ENCODE measurements at places on chromosomes 3 and 15.

GRCh38 chr15:74794248-74794969 lies 12.5 kb downstream of the CSK start:
- DNase-seq = no peak

GRCh38 chr3:78749056-78749455 lies 1018.7 kb downstream of the ROBO1 start:
- DNase-seq = no peak

GRCh38 chr3:113927556-113927955 lies 20.3 kb upstream of the ZDHHC23 start:
- no peak for DNase-seq

- no peak for DNase-seq
These were observed 141.4 kb downstream of the VPS8 start for GRCh38 chr3:184953401-184953800.

- no peak for DNase-seq
These were observed 224.7 kb downstream of the CACNA2D3 start for GRCh38 chr3:54347060-54347459.

DNA sequence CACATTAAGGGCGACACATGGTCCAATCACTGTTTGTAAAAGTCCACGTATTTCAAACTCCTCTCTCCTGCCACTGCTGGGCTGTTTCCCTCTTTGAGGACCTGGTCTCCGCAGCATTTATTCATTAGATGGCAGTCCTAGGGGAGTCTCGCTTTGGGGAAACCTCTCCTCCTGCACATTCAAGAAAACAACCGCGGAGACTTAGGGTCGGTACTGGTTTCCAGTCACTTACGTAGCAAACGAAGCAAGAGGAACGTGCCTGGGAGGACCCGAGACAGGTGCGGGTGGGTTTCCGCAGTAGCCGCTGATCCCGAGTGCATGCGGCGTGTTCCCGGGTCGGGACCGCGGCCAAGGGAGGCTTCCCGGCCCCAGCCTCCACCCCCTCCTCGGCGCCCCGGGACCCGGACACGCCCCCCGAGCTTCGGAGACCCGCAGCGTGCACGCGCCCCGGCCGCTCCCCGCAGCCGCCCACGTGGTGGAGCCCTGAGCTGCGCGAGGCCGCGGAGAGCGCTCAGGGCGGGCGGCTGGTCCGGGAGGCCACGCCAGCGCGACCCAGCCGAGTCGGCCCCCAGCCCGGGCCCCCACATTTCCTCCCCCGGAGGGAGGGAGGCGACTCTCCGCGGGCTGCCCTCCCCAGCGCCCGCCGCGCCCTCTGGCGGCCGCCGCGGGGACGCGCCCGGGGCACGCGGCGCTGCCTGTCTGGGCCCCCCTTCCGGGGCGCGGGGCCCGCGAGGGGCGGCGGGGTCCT lies 1.1 kb upstream of the IGF1R start:
- DNase-seq = peak; percentile 90

DNA sequence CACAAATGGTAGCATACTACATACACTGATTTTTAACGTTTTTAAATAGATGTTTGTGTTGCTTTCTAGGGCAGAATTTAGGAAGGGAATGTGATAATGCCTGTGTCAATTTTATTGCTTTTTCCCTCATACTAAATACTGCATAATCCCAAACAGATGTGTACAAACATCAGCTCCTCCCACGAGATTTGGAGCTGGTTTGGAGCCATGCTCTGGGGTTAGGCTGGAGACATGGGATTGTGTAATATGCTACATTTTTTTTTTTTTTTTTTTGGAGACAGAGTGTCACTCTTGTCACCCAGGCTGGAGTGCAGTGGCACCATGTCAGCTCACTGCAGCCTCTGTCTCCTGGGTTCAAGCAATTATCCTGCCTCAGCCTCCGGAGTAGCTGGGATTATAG lies 80.1 kb downstream of the EBLN2 start:
- no peak for DNase-seq

DNA sequence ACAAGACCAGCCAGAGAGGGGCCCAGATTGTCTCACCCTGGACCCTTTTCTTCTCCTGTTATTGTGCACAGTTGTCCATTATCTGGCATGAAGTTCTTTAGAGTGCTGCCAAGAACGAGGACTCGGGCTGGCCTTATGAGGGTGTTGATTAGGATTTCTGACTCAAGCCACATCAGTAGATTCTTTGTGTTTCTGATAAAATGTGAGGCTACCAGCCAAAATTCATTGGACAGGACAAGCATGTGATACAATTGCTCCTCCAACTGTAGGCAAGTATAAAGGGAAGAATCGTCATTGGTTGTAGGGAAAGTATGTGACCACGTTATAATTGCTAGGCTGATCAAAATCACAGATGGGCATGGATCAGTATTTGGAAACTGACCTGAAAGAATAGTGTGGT lies 99.2 kb upstream of the TMC3 start:
- DNase-seq = no peak

GRCh38 chr15:74545776-74546656 lies 5.0 kb downstream of the ARID3B start:
- peak; percentile 96 for DNase-seq

- DNase-seq = no peak
These were observed 296.8 kb upstream of the CHRM5 start for GRCh38 chr15:33671456-33671855.

DNA sequence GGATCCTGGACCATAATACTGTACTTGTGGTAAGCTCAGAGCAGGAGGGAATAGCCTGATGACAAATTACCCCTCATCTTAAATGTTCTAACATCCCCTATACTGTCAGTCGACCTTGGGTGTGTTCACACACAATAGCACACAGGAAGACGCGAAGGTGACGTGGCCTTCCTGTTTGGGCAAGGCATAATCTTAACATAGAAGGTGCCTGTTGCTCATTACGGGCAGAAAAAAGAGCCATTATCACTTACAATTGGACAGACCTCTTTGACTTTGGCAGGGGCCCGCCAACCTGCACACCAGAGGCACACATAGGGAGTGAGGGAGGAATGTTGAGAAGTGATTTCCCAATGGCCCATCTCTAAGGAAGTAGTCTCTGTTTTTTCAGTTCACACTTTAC lies 144.2 kb downstream of the ANO10 start:
- DNase-seq = no peak

DNA sequence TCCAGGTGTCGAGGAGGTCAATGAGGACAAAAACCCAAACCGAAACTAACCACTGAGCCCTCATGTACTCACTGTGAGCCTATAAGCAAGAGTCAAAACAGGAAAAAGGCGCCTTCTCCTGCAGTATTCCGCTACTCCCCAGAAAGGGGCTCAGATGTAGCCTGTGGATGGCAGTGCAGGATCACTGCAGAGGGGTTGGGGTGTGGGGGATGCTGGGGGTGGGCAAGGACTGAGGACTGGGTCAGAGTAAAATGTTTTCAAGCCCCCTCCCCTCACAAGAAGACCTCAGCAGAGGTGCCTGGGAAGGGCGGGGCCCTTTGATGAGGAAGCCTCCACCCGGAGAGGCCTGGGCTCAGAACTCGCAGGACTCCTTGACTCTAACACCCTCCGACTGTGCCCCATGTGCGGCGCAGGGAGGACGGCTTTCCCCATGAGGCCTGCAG lies 170.1 kb downstream of the OSBPL10 start:
- no peak for DNase-seq
